ENCODE measurements at places on chromosomes 6 and 20.

GRCh38 chr6:168107191-168107983, 28.4 kb upstream of the FRMD1 start:
- DNase-seq: no peak

- DNase-seq: no peak
Observed at GRCh38 chr6:14121936-14122344, 4.4 kb downstream of the CD83 start.

- DNase-seq: no peak
Observed at GRCh38 chr6:170011204-170012036, 260.0 kb downstream of the ERMARD start.

DNA sequence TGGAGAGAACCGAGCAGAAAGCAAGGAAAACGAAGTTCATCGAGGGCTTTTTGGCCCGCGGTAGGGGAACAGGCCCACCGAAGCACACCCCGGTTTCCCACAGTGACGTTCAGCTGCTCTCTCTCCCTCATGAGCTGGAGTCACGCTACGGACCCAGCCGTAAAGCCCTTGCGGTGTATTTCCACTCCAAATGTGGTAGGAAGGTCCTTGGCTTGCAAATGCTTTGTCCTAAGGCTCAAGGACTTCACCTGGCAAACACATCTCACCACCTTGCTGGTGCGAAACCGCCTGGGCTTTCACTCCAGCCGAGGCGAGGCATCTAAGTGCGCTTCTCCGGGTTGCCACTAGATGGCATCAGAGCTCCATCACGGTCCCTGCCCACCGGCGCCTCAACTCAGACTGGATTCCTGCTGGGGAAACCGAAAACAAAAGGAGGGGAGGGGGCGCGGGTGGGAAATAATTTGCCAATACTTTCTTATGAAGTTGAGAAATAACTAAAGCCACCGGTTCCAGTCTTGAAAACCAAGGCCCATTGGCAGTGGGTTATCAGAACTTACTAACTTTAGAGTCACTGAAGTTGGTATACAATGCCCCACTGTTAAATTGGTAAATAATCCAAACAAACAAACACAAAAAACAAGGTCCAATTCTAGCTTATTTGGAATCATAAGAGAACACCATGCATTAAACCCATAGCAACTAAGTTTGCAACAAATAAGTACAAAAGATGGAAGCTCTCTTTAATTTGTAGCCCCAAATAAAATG, 13.4 kb upstream of the FOXC1 start:
- no peak for DNase-seq

DNA sequence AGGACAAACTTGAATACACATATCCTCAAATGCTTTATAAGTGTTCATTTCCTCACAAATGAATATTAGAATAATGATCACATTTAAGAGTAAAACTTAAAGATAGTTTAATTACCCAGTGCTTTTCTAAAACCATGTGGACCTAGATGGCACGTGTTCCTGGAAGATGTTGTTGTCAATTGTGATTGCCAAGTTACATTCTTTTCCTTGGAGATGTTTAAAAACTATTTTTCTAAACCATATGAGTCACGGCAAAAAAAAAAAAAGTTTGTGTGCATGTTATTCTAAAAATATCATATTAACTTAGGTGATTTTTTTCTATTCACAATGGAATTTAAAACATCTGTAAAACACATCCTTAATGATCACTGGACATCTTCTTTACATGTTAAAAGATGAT, 51.1 kb downstream of the RCAN2 start:
- no peak for DNase-seq

- peak; percentile 4 for DNase-seq
Observed at GRCh38 chr6:18155864-18156421, 721 bp downstream of the KDM1B start.

- DNase-seq: no peak
Observed at GRCh38 chr6:72418495-72418894, 203.4 kb upstream of the KCNQ5 start.

DNA sequence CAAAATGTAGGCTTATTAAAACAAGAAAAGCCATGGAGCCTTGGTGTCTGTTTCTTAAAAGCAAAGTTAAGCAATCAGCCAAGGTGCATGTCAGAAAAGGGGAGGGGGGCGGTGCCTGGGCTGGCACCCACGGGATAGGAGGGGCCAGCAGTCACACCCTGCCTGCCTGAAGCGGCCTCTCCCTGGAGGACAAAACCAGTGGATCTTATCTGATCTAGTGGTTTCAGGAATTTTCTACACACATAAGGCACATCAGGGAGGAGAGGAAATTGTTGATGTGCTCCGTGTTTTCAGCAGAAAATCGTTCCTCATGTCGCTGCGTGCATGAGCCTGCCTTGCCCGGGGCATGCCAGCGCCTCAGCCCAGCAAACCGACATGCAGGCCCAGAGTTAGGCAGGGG, 276.4 kb downstream of the TAF4 start:
- no peak for DNase-seq

DNA sequence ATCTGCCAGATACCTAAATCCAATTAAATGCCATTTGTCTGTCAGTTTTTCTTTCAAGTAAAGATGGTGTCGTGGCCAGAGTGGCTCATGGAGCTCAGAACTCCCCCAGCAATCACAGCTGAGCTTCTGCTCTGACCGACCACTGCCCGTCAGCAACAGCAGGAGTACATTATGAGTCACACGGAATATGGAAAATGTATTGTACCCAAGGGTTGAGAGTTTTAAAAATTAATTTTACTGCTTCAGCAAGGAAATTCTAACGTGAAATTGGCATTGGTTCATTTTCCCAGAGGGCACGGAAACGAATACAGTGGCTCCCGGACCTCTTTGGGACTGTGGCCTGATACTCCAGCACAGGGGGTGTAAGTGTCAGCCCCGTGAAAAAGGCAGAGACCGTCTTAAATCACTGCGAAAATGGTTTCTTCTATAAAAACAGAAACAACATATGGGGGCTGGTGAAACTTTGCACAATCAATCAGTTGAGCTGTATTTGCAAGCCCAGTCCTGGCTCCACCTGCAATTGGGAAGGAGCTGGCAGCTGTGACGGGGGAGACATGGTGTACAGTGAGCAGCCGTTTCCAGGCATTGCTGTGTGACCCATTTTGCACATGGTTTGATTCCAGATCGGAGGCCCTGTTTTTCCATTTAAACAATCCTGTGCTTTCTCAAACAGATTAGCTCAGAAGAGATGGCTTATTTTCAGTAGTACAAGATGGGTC, 12.8 kb downstream of the NPEPL1 start:
- no peak for DNase-seq

- no peak for DNase-seq
Observed at GRCh38 chr6:62740596-62740995, 454.6 kb upstream of the KHDRBS2 start.

DNA sequence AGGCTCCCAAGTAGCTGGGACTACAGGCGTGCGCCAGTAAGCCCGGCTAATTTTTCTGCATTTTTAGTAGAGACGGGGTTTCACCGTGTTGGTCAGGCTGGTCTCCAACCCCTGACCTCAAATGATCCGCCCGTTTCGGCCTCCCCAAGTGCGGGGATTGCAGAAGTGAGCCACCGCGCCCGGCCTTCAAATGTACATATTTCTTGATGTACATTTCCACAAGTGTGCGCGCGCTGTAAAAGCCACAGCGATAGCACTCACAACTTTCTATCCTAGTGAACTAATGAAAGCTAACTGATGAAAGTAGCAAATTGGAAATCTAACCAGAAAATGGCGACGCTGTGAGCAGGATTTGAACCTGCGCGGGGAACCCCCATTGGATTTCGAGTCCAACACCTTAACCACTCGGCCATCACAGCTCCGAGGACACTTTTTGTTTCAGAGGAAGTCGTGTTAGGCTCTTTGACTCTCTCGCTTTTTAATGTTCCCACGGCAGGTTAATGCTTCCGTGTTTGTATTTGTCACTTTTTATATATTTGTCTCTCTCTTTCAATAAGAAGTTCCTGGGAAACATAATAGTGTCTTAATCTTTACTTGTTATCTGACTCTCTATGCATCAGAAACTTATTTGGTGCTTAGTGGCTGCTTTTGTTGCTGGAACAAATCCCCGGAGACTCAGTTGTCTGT, 199.4 kb upstream of the ZNF184 start:
- no peak for DNase-seq

DNA sequence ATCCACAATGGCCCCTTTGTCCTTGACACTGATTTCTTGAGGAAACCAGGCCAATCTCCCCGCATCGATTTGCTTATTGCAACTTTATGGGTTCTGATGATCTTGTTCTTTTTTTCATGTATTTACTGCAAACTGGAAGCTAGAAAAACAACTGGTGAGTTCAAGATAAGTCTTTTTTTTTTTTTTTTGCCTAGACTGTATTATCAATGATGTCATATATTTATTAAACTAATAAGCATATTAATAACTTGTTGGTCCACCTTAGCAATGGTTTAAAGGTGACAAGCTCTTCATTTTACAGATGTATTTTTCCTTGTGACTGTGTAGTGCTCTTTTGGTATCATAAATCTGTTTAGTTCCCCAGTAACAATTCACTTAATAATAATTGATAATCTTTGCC, 79.0 kb upstream of the NOX3 start:
- no peak for DNase-seq

GRCh38 chr6:132961610-132962009, 147.2 kb downstream of the RPS12 start:
- no peak for DNase-seq

DNA sequence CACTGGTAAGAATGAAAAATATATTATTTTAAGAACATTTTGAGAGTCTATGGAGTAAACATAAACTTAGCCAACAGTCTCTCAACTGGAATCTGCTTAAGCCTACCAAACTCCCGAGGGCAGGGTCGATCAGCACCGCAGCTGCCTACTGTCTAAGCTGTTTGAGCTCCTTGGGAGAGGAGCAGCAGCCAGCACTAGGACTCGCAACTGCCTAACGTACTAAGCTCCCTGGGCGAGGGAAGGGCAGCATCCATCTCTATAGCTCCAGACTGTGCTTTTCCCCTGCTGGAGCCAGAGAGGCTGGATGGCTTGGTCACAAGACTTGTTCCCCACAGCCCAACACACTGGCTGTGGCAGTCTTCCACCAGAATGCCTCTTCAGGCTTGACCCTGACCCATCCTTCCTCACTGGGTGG, 96.4 kb downstream of the MOXD1 start:
- no peak for DNase-seq

DNA sequence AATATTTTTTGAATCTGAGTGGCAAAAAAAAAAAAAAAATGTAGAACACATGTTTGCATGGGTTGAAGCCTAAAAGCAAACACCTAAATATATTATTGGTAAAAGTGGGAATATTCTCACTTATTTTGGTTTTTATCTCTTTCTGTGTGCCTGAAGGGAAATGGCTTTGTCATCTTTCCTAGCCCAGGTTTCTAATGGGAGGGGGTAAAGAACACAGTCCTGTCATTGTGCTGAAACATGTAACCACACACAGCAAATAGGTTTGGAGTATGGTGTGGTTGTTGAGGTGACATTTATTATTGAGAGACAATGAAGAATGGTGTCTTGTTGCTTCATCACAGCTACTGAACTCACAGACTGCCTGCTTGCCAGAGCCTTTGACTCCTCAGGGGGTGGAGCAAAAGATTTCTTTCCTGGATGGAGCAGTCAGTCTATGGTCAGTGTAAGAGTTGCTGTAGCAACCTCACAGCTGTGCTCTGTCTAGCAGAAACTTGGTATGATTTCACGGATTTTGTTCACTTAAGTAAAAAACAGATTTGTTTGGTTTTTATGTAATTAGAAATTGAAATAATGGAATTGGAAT, 70.2 kb downstream of the CEP57L1 start:
- DNase-seq: no peak

All from stimulated activated CD8-positive, alpha-beta memory T cell treated with anti-CD3 and anti-CD28 coated beads, Interleukin-4, amount 100 ng/mL, for 24 hours (primary cell).